ENCODE measurements at places on chromosomes 2 and 18. TPM values are rescaled to one million over a fixed set of nuclear protein-coding genes. Genes with fewer than 3 reads are reported as not detected.

CAPN14 gene
- not detected for polyA plus RNA-seq

GEN1 gene
- polyA plus RNA-seq = 0.95 TPM

PDE1A gene
- 6.2 TPM for polyA plus RNA-seq

IL1R2 gene
- 0.31 TPM for polyA plus RNA-seq

SCN2A gene
- 3.2 TPM for polyA plus RNA-seq

Measured in brain (organoid and tissue), 16 donors.